Activated CD4-positive, alpha-beta T cell treated with anti-CD3 and anti-CD28 coated beads, Interleukin-2, amount 50 U/mL, for 1 hour (primary cell): ENCODE measurements at places on chromosomes 5 and 9.

- no peak for DNase-seq
Measured at GRCh38 chr9:31807574-31808256, 576.7 kb upstream of the ACO1 start.

DNA sequence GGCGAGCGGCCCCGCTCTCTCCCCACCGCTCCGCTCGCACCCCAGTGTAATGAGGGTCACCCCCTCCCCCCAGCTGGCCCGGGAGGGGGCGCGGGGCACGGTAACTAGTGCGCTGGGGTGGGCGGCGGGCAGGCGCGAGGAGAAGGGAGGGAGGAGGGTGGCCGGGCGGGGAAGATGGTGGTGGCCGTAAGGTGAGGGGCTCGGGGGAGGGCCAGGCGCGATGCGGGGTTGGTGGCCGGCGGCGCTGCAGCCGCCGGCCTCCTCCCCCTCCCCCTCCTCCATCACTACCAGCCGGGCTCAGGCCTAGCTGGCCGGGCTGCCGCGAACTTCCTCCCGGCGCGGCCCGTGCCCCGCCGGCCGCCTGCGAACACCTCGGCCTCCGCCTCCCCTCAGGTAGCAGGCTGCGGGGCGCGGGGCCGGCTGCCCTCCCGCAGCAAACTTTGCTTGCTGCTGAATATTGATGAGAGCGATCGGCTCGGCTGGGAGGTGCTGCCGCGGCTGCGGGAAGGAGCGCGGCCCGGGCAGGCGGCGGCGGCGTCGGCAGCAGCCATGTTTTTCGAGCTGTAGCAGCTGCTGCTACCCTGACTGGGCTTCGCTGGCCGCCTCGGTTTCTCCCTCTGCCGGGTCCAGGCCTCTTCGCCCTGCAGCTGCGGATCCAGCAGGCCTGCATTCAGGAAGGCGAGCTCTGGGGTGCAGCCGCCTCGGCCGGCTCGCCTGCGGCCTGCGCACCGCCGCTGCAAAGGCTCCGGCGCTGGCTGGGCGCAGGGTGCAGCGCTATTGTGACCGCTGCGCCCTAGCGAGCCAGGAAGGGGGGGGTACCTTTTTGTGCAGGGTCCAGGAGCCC, 502 bp downstream of the NSD1 start:
- DNase-seq: peak; percentile 41

DNA sequence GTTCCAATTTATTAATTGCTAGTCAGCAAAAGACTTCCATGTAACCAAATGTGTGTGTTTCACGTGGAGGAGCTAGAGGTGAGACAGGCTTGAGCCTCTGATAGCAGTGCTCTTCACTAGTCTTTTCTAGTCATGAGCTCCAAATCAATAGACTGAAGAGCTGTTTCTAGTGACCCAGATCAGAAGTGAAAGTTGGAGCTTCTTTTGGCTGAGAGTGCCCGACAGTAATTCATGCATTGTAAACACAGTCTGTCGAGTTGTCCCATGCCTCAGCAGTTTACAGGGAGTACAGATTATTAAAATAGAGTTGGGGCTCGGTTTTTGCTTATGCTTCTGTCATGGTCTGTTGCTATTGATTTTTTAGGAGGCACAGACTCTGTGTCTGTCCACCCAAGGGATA, 793.1 kb downstream of the DTWD2 start:
- no peak for DNase-seq

GRCh38 chr5:164277720-164278119, 772.3 kb downstream of the MAT2B start:
- no peak for DNase-seq
